ENCODE measurements at places on chromosomes 6 and 20. TPM values are rescaled to one million over a fixed set of nuclear protein-coding genes. Genes with fewer than 3 reads are reported as not detected.

LRFN2 gene
- 1.3 TPM for total RNA-seq

- no peak overlapping the region for H3K27ac ChIP-seq
- H3K4me1 ChIP-seq: peaks cover 6% of the 10 kb centered on the region
- H3K36me3 ChIP-seq: no peaks in the 10 kb centered on the region
- no peak for DNase-seq
These were observed 30.5 kb downstream of the CNR1 start for GRCh38 chr6:88135578-88136114.

GRCh38 chr20:45489083-45489531 lies 19.6 kb downstream of the WFDC2 start:
- no peaks in the 10 kb centered on the region for H3K36me3 ChIP-seq
- peaks cover 32% of the 10 kb centered on the region for H3K4me1 ChIP-seq
- H3K27me3 ChIP-seq: no peaks in the 10 kb centered on the region

GRCh38 chr6:107679457-107679856 lies 144.7 kb downstream of the SCML4 start:
- no peak overlapping the region for H3K27ac ChIP-seq
- H3K4me1 ChIP-seq: peaks cover 20% of the 10 kb centered on the region
- no peak overlapping the region for H3K4me3 ChIP-seq
- H3K36me3 ChIP-seq: peaks cover 9% of the 10 kb centered on the region
- peaks cover 13% of the 10 kb centered on the region for H3K27me3 ChIP-seq
- peak; percentile 59 for DNase-seq

GRCh38 chr6:127348028-127348661 lies 4.7 kb upstream of the ECHDC1 start:
- H3K4me3 ChIP-seq: no peak overlapping the region
- no peak for DNase-seq
- H3K27me3 ChIP-seq: no peaks in the 10 kb centered on the region
- H3K4me1 ChIP-seq: peaks cover 17% of the 10 kb centered on the region
- H3K36me3 ChIP-seq: peaks cover 20% of the 10 kb centered on the region
- no peak overlapping the region for H3K27ac ChIP-seq

DNA sequence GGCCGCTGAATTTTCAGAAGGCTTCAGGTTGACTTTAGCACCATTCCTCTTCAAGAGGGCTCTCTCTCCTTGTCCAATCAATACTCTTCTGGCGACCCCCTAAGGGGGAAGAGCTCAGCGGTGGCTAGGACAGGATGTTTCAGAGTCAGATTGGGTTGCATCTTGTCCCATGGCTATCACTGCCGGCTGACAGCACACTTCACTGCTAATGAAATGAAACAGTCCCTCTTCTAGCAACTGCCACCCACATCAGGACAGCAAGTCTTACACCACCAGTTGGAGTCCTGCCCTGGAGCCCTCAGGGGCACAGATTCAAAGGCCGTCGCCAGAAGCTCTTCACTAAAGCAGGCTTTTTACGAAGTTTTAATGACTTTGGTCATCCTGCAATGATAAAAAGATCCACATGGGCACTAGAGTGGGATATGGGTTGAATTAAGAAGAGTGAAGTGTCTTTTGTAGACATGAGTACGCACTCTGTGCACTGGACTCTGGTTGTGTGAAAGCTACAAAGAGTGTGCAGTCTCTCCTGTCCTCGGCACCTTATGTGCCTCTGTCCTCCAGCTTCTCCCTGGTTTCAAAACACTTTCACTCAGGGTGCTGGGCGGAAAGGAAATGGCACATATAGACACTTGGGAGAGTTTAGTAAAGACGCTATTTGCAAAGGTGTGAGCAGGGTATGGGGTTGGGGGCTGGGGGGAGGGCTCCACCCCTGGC lies 66.1 kb upstream of the SLC22A16 start:
- H3K4me3 ChIP-seq: no peak overlapping the region
- DNase-seq: no peak
- H3K36me3 ChIP-seq: peaks cover 13% of the 10 kb centered on the region
- no peaks in the 10 kb centered on the region for H3K27me3 ChIP-seq
- H3K4me1 ChIP-seq: peaks cover 5% of the 10 kb centered on the region

- H3K27me3 ChIP-seq: peaks cover 2% of the 10 kb centered on the region
- DNase-seq: no peak
- peaks cover 19% of the 10 kb centered on the region for H3K36me3 ChIP-seq
- H3K4me1 ChIP-seq: no peaks in the 10 kb centered on the region
- H3K27ac ChIP-seq: no peak overlapping the region
These were observed 40.2 kb upstream of the IFNGR1 start for GRCh38 chr6:137259349-137259748.

DNA sequence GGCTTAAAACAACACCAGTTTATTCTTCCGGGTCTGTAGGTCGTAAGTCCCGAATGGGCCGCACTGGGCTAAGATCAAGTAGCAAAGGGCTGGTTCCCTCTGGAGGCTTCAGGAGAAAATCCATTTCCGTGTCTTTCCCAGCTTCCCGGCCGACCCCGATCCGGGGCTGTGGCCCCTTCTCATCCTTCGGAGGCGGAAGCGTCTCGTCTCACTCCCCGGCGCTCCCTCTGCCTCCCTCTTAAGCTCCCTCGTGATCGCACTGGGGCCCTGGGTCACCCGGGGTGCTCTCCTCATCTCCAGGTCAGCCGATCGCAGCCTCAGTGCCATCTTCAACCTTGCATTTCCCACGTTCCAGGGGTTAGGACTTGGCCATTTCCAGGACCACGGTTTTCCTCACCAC lies 199.4 kb downstream of the WDR27 start:
- no peaks in the 10 kb centered on the region for H3K27me3 ChIP-seq
- H3K4me3 ChIP-seq: no peak overlapping the region
- no peak for DNase-seq
- peaks cover 8% of the 10 kb centered on the region for H3K4me1 ChIP-seq
- no peak overlapping the region for H3K27ac ChIP-seq

GRCh38 chr6:146985111-146985510 lies 219.1 kb upstream of the STXBP5 start:
- H3K36me3 ChIP-seq: no peaks in the 10 kb centered on the region
- no peak for DNase-seq
- H3K27me3 ChIP-seq: no peaks in the 10 kb centered on the region
- H3K4me3 ChIP-seq: no peak overlapping the region
- H3K4me1 ChIP-seq: peaks cover 7% of the 10 kb centered on the region

CLVS2 gene
- total RNA-seq: 0.46 TPM

GRCh38 chr20:9945408-9945807 lies 89.4 kb upstream of the ANKEF1 start:
- peaks cover 8% of the 10 kb centered on the region for H3K4me1 ChIP-seq
- H3K27me3 ChIP-seq: no peaks in the 10 kb centered on the region
- no peak for DNase-seq
- no peak overlapping the region for H3K4me3 ChIP-seq
- H3K36me3 ChIP-seq: no peaks in the 10 kb centered on the region

APOBEC2 gene
- not detected for total RNA-seq

DNA sequence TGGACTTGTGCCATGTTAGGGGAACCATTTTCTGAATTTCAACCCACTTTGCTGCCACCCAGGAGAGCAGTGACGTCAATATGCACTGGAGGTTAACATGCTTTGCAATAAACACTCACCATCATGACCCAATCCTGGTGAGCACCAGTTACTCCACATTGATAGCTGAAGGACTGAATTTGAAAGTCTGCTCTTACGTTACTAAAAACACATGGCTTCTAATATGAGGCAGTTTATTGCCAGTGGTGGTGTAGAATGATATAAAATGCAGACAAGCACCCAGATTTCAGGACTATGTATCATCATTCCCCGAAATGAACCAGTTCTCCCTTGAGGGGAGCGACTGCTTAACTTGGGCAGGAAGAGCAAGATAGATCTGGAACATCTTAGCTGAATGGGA lies 23.8 kb downstream of the RFPL4B start:
- H3K27ac ChIP-seq: no peak overlapping the region
- H3K27me3 ChIP-seq: no peaks in the 10 kb centered on the region
- no peak overlapping the region for H3K4me3 ChIP-seq
- no peaks in the 10 kb centered on the region for H3K36me3 ChIP-seq
- H3K4me1 ChIP-seq: no peaks in the 10 kb centered on the region
- no peak for DNase-seq

Data from WTC11 (cell line).